Amniotic epithelial cell (primary cell): ENCODE measurements at places on chromosomes 7 and 10.

GRCh38 chr10:28859791-28860190 lies 182.5 kb downstream of the BAMBI start:
- DNase-seq: no peak

DNA sequence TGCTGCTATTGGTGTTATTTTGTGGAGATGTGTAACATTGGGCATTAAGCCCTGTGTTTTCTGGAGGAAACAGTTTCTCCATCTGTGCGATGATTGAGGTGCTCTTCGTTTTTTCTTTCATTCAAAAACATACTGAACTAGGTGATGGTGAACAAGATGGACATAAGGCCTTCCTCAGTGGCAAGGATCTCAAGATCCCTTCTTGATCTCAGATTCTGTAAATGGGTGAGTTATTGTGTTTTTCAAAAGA lies 759 bp upstream of the ELAPOR2 start:
- DNase-seq: no peak

DNA sequence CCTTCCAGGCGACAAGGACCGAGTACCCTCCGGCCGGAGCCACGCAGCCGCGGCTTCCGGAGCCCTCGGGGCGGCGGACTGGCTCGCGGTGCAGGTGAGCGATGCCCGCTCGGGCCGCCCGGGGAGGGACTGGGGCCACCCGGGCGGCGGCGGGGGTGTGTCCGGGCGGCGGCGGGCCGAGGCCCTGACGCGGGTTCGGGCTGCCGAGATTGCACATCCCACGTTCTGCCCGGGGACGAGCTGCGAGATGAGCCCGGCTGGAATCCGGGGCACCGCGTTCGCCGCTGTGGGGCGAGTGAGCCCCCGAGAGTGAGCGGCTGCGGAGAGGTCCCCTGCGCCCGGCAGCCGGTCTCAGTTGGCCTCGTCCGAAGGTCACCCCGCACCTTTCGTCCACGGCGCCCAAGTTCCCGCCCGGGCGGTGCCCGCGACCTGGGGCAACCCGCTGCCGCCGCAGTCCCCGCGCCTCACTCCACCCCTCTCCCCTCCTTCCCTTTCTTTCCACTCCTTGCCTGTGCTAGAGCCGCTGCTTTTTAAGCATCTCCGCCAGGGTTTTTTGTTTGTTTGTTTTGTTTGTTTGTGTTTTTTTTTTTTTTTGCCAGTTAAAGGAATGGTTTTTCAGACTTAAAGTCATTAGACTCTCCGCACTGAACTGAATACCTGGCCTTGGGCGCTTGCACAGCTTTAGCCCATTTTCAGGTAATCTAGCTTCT lies 515 bp downstream of the RALA start:
- DNase-seq: no peak

DNA sequence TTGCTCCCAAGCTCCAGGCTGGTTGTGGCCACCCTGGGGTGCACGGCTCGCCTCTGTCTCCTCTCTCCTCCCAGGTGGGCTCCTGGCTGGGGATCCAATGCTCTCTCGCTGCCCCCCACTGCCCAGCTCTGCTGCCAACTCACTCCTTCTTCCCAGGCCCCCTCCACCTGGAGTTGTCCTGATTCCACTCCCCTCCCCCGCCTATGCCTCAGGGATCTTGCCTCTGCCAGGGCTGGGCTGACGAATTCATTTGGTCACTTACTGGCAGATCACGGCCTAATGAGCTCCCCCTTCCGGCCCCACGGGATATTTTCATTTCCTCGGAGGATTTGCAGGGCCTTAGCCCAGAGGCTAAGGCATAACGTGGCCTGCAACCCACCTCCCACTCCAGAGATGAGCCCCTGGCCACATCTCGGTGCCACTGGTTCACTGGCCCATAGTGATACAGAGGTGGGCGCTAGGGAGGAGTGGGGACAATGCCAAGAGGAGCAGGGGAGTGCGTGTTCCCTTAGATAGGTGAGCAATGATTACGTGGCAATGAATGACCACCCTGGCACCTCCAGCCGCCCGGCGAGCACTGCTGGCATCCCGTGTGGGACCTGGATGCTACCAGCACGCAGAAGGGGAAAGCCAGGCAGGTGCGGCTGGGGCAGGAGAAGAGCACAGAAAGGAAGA lies 344.6 kb upstream of the SHH start:
- DNase-seq: no peak

DNA sequence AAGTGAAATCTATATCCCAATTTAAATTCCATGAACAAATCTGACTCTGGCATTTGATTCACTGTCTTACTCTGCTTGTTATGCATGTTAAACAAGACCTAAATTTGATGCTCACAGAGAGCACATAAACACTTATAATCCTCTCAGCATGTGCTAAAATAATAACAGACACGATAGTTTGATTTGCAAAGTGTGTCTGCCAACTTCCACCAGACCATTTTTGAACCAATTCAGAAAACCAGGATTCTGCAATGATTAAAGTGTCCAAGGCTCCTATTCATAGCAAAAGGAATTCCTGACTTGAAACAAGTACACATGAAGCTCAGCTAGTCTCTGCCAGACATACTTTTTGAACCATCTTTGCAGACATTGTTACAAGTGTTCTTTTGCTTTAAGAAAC lies 11.2 kb downstream of the RBM20 start:
- no peak for DNase-seq

DNA sequence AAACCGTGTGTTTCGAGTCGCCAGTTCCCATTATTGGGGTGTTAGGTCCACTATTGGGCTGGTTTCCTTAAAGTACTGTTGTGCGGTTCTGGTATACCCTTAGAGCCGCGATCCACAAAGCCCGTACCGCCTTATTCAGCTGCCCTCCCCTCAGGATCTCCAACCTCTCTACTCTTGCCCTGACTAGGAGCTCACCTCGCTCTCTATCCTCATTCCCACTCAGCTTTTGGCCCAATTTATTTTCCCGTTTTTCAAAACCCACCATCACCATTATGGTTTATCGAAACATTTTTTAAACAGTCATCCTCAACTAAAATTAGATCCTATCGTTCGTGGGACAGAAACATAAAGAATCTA lies 461 bp upstream of the ETV1 start:
- no peak for DNase-seq

GRCh38 chr10:125812128-125812750 lies 10.8 kb downstream of the UROS start:
- DNase-seq: peak; percentile 83

DNA sequence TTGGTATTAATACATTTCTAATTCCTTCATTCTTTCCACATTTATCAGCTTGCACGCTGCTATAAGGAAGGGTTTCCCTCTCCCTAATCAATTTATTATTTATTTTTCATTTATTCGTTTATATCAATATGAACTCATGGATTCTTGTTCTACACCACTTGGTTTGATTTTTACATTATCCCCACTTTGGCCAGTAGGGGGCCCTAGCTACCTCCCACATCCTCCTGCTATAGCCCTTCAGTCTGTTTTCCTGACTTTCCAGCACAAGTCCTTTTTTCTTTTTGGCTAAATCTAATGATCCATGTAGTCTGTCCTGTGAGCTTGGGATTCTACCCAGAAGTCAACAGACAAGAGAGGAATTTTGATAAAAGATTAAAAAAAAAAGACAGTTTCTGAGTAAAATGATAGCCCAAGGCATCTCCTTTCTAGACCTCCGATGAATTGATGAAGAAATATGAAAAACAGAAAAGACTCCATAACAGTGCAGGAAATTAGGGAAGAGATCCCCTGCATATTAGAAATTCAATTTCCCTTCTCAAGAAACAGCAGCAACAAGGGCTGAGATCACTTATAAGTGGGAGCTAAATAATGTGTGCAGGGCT lies 47.7 kb downstream of the LYZL2 start:
- peak; percentile 43 for DNase-seq

DNA sequence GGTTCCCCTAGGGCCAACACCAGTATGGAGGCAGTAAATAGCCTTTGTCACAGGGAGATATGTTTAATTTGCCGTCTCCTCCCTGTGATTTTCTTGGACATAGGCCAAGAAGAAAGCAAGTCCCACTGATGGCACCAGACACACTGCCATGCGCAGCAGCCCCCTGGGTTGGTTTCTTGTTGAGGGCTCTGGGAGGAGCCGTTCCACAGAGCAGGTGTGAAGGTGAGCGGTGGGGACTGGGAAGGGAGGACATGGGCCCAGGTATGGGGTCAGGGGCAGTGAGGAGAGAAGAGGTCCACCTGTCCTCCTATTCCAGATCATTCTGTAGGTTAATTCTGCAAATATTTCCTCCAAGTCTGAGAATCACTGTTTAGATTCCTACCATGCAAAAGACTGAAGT lies 376.1 kb downstream of the PLXNA4 start:
- no peak for DNase-seq

- DNase-seq: no peak
Measured at GRCh38 chr10:65548001-65548400, 1377.8 kb upstream of the LRRTM3 start.

GRCh38 chr7:51352174-51353100 lies 35.8 kb upstream of the COBL start:
- no peak for DNase-seq

DNA sequence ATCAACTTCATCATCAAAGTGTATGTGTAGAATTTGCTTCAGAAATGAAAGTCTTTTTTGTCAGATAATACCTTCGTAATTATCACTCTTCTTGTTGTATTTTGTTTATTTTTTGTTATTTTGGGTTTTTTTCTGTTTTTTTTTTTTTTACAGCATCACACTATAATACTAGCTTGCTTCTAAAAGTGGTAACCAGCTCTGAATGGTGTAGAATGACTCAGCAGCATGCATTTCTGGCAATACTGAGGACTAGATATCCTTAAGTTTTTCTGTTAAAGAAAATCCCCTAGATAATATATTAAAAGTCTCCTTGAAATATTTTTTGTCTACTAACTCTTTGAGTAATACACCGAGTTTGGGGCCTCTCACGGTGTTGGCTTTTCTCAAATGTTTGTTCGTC lies 109.1 kb downstream of the LMBR1 start:
- DNase-seq: peak; percentile 13

GRCh38 chr10:106959521-106959920 lies 205.0 kb downstream of the SORCS1 start:
- no peak for DNase-seq

DNA sequence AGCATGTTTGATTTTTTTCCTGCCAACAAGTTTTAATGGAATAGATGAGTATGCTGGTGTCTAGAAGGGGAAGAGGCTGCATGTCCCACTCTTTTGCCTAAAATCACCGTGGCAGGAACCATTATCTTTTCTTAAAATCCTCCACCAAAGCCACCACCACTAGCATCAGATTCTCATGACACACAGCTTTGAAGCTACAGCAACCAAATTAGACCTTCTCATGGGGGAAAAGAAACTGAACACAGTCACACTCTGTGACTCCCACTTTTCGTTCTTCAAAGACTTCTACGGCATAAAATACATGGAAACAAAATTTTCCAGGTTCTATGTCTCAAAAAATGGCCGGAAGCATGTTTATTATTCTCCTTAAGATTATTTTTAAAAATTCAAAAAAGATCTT lies 81.8 kb downstream of the SGMS1 start:
- DNase-seq: no peak

DNA sequence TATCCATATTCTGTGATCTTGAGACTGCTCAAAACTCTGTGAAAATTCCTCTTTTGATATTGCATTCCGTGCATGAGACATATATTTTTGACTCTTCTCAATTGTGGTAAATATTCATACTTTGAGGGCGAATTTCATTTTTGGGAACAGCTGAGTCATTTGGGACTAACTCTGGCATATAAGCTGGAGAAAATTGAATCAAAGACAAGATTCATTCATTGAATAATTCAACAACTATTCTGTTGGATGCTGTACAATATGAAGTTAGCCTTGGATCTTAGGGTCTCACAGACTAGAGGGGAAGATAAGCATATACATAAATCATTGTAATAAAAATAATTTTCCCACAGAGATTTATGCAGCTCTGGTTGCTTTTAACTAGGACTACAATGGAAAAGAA lies 183.2 kb upstream of the NEBL start:
- DNase-seq: peak; percentile 25

GRCh38 chr7:101912716-101913110 lies 95.3 kb downstream of the CUX1 start:
- peak; percentile 90 for DNase-seq

- peak; percentile 56 for DNase-seq
Measured at GRCh38 chr10:314871-315270, 179.6 kb downstream of the ZMYND11 start.

GRCh38 chr7:96640054-96640453 lies 69.6 kb downstream of the SEM1 start:
- DNase-seq: no peak

DNA sequence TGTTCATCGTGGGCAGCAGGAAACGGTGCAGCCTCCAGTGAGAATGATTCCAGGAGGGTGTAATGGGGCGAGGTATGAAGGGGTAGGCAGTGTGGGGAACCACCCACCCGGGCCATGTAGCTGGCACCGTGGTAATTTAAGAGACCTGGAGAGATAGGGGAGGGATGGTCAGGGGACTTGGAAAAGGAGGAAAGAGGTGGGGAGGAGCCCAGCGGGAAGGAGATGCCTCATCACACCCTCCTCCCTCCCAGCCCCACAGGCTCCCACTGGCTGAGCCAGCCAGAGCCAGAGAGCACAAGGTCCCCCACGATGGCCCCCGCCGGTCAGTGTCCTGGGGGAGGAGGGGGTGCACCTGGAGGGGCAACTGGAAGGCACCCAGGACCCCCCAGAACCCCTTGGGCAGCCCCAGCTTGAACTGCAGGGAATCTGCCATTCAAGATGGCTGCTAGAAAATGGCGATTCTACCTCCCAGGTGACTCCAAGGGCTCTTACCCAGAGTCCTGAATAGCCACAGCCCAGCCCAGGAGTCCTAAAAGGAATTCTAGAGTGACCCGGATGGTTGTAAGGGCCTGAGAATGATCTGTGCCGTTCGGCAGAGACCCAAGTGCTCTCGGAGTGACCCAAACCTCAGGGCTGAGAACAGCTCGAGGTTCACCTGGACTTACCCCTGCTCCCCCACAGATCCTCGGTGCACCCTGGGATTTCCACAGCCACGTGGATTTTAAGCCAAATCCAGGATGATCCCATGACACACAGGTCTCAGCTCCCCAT lies 28.8 kb downstream of the CALML3 start:
- no peak for DNase-seq

DNA sequence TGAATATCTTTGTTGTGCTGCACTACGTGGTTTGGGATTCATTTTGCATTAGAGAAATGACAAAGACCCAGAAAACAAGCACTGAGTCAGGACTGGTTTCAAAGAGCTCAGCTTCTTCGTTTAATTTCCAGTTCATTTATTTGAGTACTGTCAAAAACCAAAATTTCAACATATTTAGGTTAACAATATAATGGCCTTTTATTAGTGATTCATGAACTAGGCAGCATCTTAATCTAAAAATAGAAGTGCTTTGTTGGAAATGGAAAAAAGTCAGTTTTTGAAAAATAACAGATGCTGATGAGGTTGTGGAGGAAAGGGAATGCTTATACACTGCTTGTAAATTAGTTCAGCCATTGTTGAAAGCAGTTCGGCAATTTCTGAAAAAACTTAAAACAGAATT lies 856.4 kb downstream of the LRMDA start:
- peak; percentile 50 for DNase-seq
